ENCODE measurements at places on chromosomes 11 and 22.

- DNase-seq = no peak
Observed at GRCh38 chr11:92751594-92751993, 217.9 kb upstream of the MTNR1B start.

GRCh38 chr22:23217171-23218052 is 37.1 kb downstream of the BCR start:
- DNase-seq = no peak

DNA sequence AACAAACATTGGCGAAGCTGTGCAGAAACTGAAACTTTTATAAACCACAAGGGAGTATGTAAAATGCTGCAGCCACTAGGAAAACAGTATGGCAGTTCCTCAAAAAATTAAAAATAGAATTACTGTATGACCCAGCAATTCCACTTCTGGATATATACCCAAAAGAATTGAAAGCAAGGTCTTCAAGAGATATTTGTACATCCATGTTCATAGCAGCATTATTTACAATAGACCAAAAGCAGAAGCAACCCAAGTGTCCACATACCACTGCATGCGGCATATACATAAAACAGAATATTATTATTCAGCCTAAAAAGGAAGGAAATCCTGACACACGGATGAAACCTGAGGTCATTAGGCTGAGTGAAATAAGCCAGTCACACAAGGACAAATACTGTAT is 85.8 kb downstream of the RELT start:
- DNase-seq = no peak

- no peak for DNase-seq
Observed at GRCh38 chr11:63603180-63603518, 11.1 kb downstream of the PLAAT3 start.

DNA sequence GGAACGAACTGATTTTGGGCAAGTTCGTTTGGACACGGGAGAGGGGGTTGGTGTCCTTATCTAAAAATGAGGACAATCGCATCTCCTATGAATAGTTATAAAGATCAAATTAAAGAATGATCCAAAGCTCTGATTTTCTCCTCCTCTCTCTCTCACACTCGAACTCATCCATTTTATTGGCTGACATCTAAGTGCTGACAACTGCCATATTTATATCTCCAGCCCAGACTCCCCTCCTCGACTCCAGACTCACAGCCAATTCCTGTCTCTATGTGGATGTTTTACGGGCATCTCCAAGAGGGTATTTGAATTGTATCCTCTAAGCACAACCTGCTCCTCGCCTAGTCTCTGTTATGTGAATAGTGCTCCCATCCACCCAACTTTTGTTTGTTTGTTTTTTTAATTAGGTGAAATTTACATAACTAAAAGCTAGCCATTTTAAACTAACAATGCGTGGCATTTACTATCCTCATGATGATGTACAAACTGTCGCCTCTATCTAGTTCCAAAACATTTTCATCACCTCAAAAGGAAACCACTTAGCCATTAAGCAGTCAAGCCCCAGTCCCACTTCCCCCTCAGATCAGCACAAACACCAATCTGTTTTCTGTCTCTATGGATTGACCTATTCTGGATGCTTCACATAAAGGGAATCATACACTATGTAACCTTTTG is 4.0 kb downstream of the SYN3 start:
- DNase-seq = no peak

- DNase-seq = no peak
Observed at GRCh38 chr22:37906364-37907008, 389 bp downstream of the MICALL1 start.

- no peak for DNase-seq
Observed at GRCh38 chr11:124359566-124359965, 24.7 kb downstream of the OR8B2 start.

GRCh38 chr22:23404689-23405365 is 175.3 kb downstream of the IGLL1 start:
- no peak for DNase-seq

DNA sequence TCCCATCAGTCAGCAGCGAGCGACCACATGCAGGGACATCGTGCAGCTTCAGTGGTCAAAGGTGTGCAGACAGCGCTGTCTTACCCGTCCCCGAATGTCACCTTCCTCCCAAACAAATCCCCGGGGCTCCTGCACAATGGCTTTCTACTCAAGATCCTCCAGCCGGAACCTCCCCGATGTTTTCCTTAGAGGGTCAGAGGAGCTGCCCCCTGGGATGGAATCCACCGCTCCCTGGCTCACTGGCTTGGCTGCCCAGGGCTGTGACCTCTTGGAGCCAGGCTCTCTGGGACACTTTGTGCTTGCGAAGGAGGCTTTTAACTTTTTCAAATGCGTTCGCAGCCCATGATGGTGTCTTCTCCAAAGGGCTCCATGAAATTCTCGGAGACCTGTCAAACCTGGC is 17.3 kb upstream of the FGF19 start:
- DNase-seq = no peak

DNA sequence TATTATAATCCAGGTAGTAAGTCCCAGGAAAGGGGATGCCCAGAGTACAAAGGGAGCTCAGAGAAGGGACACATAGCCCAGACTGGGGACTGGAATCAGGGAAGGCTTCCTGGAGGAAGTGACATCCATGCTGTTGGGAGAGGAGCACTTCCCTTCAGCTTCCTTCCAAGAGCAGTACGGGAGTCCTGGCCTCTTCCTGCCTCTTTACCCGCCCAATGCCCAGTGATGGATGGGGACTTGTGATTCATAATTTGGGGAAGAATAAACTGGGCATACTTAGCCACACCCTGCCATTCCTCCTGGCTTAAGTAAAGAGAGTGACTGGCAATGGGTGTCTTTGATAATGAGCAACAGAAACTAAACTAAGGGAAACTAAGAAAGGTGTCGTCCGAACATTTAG is 11.5 kb downstream of the C11orf91 start:
- DNase-seq = no peak

DNA sequence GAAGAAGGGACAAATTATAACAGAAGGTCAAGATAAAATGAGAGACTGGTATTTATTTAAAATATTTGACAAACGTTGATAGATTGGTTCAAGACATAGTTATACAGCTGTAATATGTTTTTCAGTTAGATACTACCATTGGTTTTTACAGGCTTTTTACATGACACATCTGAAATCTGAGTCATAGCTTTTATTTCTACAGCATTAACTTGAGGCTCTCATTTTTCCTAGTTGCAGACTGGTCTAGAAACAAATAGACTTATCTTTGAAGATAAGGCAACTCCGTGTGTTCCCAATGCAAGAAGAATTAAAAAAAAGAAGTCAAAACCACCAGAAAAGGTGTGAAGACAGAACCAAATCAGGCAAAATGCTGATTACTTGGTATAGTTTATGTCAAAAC is 31.3 kb downstream of the CEP57 start:
- no peak for DNase-seq

DNA sequence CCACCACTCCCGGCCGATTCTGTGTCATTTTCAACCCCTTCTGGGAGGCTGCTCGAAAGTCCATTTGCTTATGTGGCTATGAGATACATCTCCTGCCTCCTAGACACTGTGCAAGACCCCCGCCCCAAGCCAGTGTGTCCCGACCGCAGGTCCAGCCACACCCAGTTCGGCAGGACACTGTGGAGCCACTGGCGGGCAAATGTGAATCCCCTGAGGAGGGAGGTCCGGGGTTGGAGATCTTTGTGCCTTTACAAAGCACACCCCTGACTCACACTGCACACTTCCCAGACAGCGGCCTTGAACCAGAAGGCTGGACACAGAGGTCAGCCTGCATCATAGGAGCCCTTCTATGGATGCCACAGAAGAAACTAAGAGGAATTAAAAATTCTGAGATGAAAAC is 17.4 kb downstream of the FXYD6 start:
- no peak for DNase-seq

DNA sequence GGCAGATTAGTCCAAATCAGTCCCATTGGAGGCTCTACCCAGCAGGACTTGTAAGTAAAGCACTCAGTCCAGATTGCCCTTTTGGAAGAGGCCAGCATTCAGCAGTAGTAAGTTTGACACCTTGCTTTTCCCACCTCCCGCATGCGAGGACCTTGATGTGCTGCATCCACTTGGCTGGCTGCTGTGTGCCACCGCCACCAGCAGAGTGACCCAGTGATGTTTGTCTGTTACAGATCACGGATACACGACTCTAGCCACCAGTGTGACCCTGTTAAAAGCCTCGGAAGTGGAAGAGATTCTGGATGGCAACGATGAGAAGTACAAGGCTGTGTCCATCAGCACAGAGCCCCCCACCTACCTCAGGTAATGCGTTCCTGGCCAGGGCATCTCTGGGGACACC is 6.6 kb downstream of the SMARCB1 start:
- DNase-seq = no peak

DNA sequence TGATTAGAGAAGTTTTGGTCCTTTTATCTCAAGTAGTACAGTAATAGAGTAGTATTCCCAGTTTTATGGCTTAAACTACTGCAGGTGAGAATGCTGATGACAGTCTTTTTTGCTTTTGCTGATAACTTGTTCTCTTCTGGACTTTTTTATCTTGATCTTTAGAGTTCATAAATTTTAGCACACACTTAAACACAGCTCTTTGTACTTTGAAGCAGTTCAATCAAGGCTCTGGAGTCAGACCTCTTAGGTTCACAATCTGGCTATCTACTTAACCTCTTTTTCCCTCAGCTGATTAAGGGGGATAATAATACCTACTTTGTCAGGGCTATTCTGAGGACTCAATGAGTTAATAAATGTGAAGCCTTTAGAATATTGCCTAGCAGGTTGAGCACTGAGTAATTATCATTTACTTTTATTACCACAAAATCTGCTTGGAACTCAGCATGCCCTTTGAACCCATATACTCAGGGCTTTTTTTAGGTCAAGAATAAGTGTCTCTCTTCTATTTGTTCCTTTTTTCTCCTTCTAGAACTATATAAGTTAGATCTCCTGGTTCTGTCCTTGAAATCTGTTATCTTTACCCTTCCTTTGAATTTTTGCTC is 51.9 kb downstream of the CSTF3 start:
- no peak for DNase-seq

DNA sequence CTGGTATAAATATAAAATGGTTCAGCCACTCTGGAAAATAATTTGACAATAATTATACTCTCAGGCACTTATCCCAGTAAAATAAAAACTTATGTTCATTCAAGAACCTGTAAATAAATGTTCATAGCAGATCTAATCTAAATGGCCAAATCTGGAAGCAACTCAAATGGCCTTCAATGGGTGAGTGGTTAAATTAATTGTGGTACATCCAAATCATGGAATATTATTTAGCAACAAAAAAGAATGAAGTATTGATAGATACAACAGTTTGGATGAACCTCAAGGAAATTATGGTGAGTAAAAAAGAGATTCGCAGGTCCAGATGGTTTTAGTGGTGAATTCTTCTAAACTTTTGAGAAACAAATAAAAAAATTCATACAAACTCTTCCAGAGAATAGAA is 287.0 kb upstream of the ZC3H12C start:
- no peak for DNase-seq

DNA sequence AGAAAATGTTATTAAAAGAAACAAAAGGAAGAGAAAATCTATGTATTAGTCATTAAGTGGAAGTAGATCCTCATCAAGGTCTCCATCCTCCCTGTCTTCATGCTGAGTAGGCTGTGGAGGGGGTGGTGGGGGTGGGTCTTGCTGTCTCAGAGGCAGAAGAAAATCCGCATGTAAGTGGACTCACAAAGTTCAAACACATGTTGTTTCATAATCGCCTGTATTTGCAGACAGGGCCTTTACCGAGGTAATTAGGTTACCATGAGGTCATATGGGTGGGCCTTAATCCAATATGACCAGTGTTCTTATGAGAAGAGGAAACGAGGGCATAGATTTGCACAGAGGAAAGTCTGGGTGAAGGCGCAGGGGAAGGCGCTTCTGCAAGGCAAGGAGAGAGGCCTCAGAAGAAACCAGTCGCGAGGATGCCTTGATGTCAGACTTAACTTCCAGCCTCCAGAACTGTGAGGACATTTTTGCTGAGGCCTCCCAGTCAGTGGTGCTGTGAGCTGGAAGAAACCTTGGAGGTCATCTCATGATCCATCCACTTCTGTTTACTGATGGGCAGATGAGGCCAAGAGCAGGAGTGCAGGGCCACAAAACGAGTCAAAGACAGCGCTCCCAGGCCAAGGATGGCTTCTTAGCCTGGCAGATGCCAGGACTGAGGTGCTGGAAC is 49.3 kb upstream of the THY1 start:
- DNase-seq = no peak

DNA sequence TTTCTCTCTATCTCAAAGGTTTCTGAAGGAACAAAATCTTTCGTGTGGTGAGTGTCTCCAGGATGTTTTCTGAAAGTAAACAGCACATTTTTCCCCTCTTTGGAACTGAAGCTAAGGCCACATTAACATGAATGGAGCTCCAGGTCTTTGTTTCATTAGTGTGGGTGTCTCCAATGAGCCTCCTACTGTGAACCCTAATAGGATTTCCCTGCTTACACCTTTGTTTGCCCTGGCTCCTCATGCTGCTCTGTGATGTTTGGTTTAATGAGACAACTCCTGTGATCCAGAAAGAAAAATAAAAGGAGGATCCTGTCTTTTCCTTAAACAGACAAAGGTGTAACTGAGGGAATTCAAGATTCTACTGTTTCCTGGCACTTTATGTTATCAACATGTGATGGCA is 76.9 kb upstream of the SLC6A5 start:
- DNase-seq = no peak

- no peak for DNase-seq
Observed at GRCh38 chr22:28246397-28246796, 327.3 kb upstream of the PITPNB start.

DNA sequence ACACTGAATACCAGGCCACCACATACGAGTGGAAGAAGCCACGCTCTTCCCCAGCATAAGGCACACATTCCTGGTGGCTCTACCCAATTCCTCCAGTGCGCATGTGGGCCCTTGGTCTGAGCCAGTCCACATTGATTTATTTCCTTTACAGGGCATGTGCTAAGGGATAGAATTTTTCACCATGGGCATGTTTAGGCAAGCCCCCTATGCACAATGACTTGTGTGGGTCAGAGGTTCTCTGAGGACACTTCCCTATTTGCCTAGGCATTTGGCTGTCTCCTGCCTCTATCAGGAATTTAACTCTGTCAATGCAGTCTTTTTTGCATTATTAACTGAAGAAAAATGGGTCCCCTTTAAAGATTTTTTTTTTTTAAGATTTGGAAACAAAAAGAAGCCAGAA is 718.1 kb downstream of the NTM start:
- DNase-seq = no peak

- DNase-seq = no peak
Observed at GRCh38 chr11:110972640-110973039, 260.4 kb upstream of the ARHGAP20 start.

GRCh38 chr11:120830085-120830620 is 193.7 kb upstream of the TBCEL start:
- DNase-seq = no peak

All from stimulated activated CD4-positive, alpha-beta T cell treated with anti-CD3 and anti-CD28 coated beads, Interleukin-1b, Interleukin-23, amount 100 ng/mL, for 1 hour (primary cell).